ENCODE measurements at places on chromosomes 2 and 18.

DNA sequence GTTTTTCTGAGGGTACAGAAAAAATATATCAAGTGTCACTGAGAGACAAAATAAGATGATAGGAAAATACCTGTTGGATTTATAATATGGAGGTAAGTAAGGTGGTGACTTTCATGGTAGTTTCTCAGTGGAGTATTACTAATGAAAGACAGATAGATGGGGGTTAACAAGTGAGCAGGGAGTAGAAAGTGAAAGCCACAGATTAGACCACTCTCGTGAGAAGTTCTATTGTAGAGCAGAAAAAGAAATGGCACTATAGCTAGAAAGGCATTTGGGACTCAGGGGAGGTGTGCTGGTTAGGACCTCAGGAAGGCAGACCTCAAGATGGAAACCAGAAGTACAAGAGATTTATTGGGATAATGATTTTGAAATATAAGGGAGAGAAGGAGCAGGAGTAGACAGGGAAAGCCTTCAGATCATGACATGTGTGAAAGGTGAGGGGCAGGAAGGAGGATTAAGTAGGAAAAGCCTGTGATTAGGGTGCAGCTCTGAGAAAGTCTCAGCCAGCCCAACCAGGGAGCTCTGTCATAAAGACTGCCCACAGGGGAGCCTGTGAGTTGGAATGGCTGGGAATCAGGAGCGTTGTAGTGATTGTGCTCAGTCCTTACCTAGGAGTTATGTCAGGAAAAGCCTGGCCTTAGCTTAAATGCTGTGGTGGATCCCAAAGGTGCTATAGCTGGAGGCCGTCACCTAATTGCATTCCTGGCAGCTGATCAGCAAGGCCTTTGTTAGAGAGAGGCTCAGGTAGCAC lies 198.1 kb downstream of the IKZF2 start:
- no peak for DNase-seq

GRCh38 chr2:159362816-159363251 lies 76.3 kb upstream of the WDSUB1 start:
- DNase-seq = no peak

GRCh38 chr2:3041246-3041645 lies 336.4 kb downstream of the EIPR1 start:
- DNase-seq = no peak

GRCh38 chr2:33628031-33628827 lies 29.1 kb upstream of the FAM98A start:
- no peak for DNase-seq

- DNase-seq = no peak
These were observed 30.1 kb upstream of the PID1 start for GRCh38 chr2:229301237-229301636.

DNA sequence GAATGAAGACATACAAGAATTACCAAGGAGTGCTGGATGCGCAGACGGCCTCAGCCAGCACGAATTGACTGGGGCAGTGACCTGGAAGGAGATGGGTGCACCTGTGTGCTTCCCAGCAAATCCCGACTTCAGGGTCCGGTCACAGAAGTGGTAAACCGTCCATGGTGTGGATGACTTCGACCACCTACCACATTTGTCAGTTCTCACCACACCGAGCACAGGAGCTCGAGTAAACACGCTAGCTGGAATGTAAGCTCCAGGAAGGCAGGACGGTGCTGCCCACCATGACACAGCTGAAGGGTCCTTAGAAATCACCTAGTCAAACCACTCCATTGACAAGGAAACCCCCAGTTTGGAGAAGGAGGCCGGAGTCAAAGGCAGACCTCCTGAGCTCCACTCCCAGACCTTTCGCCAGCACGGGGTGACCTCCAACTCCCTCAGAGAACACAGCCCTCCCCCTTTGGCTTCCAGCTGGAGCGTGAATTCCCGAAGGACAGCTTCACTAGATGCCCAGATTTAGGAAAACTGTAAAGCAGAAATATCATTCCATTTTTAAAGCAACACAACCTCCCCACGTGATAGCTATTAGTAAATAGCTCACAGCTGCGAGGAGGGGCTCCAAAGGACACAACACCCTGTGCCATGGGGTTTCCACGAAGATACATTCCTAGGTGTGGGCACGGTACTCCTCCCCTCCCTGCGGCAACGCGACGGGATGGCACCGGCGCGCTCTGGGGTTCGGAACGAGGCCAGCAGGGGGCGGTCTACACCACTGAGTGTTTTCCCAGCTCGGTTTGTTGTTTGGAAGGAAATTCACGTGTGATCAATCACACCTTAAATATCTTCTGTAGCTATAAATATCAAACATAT lies 34.1 kb upstream of the GNAL start:
- peak; percentile 1 for DNase-seq

DNA sequence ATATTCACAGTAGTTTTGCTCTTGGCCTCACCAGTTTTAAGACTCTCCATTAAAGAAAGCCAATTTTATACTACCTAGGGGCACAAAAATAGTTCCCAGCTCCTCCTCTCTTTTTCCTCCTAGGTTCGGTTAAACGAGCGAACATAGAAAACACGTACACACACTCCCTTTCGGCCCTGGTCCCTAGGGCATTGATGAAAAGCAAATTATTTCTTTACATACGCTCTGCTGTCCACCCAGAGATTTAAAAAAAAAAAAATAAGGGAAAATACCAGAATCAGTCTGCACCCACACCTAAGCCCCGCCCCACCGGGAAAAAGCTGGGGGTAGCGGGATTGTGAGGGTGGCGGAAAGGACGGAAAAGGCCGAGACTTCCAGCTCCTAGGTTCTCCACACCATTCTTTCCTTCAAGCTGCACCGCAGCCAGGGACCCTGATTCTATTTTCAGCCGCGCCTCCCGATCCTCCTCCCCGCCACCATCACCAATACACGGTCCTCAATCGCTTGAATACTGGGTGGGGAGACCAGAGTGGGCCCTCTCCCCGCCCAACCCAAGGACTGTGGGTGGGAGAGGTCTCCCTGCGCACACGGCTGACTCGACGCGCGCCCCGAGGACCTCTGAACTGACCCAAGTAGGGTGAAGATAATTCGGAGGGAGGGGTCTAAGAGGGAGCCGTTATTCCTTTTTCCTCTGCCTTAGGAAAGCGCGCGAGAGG lies 769 bp downstream of the ATF2 start:
- DNase-seq = no peak

GRCh38 chr2:42443718-42444399 lies 49.9 kb downstream of the KCNG3 start:
- DNase-seq = no peak

DNA sequence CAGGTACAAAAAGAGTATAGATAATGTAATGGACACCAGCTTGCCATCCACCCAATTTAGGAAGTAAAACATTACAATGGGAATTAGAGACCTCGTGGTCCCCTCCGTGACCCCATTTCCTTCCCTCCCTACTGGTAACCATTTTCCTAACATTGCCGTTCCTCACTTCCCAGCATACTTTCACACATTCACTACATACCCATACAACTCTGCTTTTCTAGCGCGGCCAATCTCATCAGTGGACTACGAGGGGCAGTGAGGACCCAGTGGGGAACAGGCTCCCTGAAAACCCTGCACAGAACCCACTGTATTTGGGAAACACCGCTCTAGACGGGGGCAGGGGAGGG lies 1.1 kb downstream of the ENOSF1 start:
- no peak for DNase-seq

- no peak for DNase-seq
These were observed 274.6 kb downstream of the EIPR1 start for GRCh38 chr2:3102922-3103569.

- no peak for DNase-seq
These were observed 50.0 kb downstream of the ASAP2 start for GRCh38 chr2:9256570-9257043.

- DNase-seq = peak; percentile 76
These were observed 14.5 kb downstream of the PDCD1 start for GRCh38 chr2:241844066-241844728.

GRCh38 chr2:120703330-120703994 lies 32.2 kb upstream of the GLI2 start:
- DNase-seq = no peak

DNA sequence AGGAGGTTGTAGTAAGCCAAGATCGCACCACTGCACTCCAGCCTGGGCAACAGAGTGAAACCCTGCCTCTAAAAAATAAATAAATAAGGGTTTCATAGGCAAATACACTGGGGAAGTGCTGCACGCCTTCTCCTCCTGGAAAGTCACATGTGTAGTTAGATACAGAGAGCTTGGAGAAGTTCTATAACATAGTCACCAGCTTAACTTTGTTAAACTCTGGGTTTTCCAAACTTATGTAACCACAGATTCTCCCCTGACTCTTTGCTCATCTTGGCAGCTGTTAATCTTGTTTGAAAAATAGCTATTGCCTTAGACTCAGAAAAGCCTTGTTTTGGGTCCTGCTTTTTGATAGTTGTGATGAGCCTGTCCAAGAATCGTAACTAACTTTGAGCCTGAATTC lies 25.2 kb downstream of the KIAA2012 start:
- DNase-seq = no peak

- no peak for DNase-seq
These were observed 59.7 kb downstream of the PTH2R start for GRCh38 chr2:208466151-208466919.

DNA sequence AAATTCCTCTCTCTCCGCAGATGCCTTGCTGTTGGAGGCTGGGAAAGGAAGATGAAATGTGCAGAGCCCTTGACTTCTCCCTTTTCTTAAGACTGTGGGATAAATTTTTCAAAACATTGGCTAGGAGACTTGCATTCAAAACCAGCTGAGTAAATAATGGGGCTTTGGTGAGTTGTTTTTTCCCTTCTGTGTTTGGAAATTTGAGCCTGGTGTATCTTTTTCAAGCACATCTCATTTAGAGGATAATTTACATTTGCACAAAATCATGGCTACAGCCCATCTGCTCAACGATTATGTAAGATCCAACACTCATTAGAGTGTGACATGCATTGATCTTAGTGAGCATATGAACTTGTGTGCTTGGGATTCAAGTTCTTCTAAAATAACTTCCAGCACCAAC lies 112.1 kb upstream of the ATP8B1 start:
- no peak for DNase-seq

GRCh38 chr2:96091141-96091710 lies 25.1 kb downstream of the ADRA2B start:
- DNase-seq = no peak

DNA sequence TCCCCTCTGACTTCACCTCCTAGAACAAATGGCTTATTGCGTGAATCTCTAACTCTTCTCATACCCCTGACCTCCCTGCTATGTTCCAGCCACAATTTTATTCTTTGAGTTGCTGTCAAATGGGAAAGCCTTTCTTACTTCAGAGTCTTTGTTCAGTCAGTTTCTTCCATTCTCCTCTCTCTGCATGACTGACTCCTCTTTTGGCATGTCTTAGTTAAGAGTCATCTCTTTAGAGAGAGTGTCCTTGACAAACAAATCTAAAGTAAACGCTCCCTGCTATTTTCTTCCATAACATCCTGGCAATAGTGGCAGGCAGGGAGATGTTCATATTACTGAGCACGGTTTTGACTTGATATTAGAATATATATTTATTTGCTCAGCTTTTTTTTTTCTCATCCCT lies 170.7 kb upstream of the ERBB4 start:
- no peak for DNase-seq

DNA sequence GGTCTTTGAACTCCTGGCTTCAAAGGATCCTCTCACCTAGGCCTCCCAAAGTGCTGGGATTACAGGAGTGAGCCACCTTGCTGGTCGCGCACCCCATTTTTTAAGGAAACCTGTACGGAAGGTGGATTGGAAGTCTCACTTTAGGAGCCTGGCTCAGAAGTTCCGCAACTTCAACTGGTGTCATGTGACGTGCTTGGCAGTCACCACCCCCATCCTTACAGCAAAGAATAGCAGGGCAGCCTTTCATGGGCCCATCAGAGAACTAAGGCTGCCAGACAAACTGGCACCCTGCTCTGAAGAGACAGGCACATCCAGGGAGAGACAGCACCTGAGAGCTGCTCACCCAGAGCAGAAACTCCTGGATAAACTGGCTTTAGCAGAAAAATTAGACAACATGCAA lies 3.3 kb upstream of the SLC66A2 start:
- DNase-seq = no peak

GRCh38 chr2:34849827-34850226 lies 1250.7 kb upstream of the FAM98A start:
- no peak for DNase-seq

DNA sequence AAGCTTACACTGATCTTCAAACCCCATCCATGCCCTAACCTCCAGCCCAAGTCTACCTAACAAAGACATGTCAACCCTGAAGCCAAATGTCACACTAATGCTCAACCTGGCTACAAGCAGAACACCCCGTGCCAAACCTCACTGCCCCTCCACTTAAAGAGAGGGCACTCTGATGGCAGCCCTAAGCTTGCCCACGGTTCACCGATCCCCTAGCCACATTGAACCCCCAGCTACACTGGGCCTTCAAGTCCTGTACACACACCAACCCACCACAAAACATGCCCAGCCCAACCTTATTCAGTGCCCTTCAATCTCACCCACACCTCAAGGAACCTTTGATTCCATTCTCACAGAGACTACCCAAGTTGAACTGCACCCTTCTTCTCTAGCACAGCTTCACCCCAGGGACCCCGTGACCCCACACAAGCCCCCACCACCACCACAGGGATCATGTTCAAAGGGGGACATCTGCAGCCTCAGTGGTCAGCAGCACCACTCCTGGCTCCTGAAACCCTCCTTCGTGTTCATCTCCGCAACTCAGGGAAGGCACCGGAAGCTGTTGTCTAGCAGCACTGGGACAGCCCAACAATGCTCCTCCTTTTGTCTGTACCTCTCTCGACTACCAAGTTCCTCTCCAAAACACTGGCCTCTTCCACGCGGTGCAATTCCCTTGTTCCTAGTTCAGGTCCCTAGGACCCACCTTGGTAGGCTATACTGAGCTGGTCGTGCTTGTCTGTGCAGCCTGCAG lies 218.8 kb downstream of the CYP26B1 start:
- DNase-seq = no peak

GRCh38 chr18:58362027-58362575 lies 266.8 kb downstream of the ALPK2 start:
- DNase-seq = no peak

DNA sequence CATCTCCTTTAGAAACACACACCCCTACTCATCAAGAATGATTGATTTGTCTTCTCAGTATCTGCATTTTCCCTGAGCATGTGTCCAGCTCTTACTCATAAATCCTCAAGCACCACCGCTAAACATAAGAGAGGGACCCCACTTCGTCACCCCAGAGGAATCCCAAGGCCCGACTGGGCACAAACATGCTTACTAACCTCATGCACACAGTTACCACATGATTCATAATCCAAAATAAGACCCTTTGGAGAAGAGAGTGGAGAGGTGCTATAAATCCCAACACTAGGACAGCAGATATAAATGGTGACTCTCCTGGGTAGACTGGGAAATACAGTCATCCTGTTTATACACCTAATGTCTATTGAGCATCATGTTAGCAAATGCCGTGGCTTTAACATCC lies 843.2 kb upstream of the ID2 start:
- no peak for DNase-seq
